Regular cardiac myocyte (primary cell): ENCODE measurements at places on chromosomes 2 and 18. TPM values are rescaled to one million over a fixed set of nuclear protein-coding genes. Genes with fewer than 3 reads are reported as not detected.

MOGAT1 gene
- not detected in 2 replicates for total RNA-seq

BCL11A gene
- total RNA-seq, result 0.19 and 0.28 TPM in 2 replicates

PPP1CB gene
- 146 and 206 TPM in 2 replicates for total RNA-seq

TMEM198 gene
- total RNA-seq, result 0.96 and 2.0 TPM in 2 replicates

ZSWIM2 gene
- under 0.01 TPM in 2 replicates for total RNA-seq

NEMP2 gene
- total RNA-seq, result 6.7 and 9.3 TPM in 2 replicates

INPP1 gene
- total RNA-seq, result 6.8 and 10.2 TPM in 2 replicates

APOB gene
- total RNA-seq, result under 0.01 TPM in 1 of 2 replicates, not detected in the other

DOK6 gene
- 0.77 and 3.7 TPM in 2 replicates for total RNA-seq

STARD6 gene
- total RNA-seq, result 0.28 TPM in 1 of 2 replicates, not detected in the other

UGT1A10 gene
- total RNA-seq, result not detected in 2 replicates

CCDC93 gene
- 17.6 and 27.3 TPM in 2 replicates for total RNA-seq

CHRNG gene
- total RNA-seq, result not detected in 2 replicates

GNLY gene
- total RNA-seq, result not detected in 2 replicates
